ENCODE measurements at places on chromosomes 12 and 14.

DNA sequence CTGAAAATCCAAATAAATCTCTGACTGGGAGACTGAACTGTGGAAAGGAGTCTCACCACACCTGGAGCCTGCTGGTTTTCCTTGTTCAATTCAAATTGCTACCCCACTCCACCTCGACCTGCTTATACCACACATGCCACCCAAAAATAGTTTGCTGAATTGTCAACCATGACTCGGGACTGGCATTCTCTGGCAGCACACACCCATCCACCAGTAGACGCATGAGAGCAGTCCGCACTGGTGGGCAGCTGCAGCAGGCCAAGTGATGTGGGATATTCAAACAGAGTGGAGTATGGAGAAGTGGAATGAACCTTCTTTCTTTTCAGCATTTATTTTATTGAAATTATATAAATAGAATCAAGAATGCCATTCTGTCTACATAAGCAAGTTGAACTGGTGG is 38.7 kb upstream of the SYCP3 start:
- no peak for DNase-seq

- DNase-seq: no peak
Measured at GRCh38 chr14:104953896-104954656, 24.1 kb downstream of the AHNAK2 start.

DNA sequence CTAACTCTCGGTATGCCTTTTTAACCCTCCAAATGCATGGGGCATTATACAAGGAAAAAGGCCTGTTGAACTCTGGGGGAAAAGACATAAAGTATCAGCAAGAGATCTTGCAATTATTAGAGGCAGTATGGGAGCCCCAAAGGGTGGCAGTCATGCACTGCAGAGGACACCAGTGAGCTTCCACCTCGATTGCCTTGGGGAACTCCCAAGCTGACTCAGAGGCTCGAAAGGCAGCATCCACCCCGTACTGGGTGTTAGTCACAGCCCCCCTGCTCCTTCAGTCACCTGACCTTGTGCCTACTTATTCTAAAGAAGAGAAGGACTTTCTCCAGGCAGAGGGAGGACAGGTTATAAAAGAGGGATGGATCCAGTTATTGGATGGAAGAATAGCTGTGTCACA is 781.4 kb upstream of the TMEM132C start:
- DNase-seq: no peak

GRCh38 chr14:64983439-64984310 is 3.0 kb upstream of the FNTB start:
- no peak for DNase-seq

DNA sequence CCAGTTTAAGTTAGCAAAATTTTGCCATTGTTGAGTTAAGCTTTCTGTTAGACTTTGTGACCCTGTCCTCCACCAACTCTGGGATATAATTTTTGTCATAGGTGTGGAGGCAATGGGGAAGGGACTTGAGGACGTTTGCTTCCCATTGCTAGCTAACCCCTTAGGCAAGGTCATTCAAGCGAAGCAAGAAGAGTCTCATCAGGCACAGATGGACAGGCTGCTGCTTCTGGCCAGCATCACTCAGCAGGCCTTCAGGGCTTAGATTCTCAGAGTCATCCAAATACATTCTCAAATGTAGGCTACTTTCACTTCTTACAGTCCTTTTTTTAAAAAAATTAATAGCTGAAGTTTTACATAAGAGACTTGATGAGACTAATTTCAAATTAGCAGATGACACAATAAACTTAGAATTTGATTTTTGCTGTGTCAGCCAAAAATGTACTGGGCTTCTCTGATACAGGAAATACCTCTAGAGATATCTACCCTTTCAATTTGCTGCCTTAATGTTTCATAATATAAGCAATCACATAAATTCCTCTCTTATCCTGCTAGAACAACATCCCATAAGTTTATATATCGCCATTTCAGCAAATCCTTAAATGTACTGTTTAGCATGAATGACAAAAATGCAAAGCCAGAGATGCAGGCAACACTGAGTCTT is 875.2 kb downstream of the FLRT2 start:
- no peak for DNase-seq

GRCh38 chr12:45934956-45935355 is 55.4 kb downstream of the SCAF11 start:
- no peak for DNase-seq

- no peak for DNase-seq
Measured at GRCh38 chr12:62716866-62717525, 218.0 kb downstream of the PPM1H start.
